ENCODE measurements at places on chromosomes 7 and 10.

DNA sequence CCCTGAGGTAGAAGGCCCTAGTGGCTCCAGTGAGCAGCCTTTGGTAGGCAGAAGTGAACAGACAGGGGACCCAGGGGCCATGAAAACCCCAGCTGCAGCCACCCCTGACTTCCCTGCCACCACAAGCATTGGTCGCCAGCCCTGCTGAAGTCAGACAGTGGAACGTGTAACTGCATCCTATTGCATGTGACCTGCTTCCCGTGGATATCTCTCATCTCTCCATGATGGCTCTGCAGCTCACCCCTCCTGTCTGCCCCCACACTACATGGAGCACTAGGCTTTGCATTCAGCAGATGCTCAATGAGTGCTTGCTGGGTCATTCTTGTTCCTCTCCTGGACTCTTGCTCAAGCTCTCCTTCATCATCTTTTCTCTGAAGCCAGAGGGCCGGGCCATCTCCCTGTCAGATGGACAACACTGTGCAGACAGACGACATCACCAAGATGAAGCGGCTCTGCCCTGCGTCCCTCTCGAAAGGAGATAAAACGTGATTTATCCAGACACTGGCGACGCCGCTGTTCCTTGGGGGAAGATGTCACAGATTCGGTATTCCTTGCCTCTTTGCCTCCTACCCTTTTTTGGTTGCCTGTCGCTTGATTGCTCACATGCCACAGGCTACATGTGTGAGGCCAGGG is 117.5 kb downstream of the SH3PXD2A start:
- DNase-seq = no peak

GRCh38 chr10:122044045-122044661 is 55.2 kb downstream of the TACC2 start:
- peak; percentile 46 for DNase-seq

DNA sequence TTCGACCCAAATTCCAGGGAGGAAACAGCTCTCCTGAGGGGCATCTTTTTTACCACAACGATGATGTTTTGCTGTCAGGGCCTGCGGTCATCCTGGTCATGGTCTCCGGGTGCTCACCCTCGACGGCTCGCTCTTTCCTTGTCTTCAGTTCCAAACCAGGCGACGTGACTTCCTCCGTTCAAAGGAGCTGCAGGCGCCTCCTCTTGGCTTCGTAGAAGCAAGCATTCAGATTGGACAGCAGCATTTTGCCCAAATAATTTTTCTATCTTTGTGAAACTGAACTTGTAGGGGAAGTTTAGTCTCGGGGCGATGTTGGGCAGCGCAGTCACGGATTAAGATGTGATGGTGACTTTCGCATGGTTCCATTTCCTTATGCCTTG is 208.9 kb downstream of the DNAJB6 start:
- DNase-seq = no peak

GRCh38 chr7:47241112-47242065 is 340.5 kb downstream of the TNS3 start:
- DNase-seq = no peak

GRCh38 chr7:39605087-39605486 is 18.3 kb upstream of the RALA start:
- no peak for DNase-seq

DNA sequence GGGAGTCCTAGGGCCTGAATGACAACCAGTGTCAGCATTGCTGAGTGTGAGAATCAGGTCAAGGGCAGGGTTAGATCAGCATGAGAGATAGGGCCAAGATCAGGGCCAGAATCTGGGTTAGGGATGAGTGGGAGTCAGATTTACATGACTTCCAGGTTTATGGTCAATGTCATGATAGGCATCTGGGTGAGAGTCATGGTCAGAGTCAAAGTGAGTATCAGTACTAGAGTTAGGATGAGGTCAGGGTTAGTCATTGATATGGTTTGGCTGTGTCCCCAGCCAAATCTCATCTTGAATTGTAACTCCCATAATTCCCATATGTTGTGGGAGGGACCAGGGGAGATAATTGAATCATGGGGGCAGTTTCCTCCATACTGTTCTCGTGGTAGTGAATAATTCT is 12.3 kb downstream of the MRPS24 start:
- DNase-seq = no peak

GRCh38 chr7:117231047-117231359 is 91.9 kb downstream of the WNT2 start:
- DNase-seq = no peak

GRCh38 chr7:69042138-69042537 is 556.1 kb upstream of the AUTS2 start:
- DNase-seq = no peak

- no peak for DNase-seq
Observed at GRCh38 chr10:84850826-84851225, 522.4 kb downstream of the CCSER2 start.

GRCh38 chr7:40544871-40545303 is 410.1 kb downstream of the SUGCT start:
- no peak for DNase-seq

GRCh38 chr7:92695308-92696261 is 105.4 kb upstream of the FAM133B start:
- peak; percentile 30 for DNase-seq

DNA sequence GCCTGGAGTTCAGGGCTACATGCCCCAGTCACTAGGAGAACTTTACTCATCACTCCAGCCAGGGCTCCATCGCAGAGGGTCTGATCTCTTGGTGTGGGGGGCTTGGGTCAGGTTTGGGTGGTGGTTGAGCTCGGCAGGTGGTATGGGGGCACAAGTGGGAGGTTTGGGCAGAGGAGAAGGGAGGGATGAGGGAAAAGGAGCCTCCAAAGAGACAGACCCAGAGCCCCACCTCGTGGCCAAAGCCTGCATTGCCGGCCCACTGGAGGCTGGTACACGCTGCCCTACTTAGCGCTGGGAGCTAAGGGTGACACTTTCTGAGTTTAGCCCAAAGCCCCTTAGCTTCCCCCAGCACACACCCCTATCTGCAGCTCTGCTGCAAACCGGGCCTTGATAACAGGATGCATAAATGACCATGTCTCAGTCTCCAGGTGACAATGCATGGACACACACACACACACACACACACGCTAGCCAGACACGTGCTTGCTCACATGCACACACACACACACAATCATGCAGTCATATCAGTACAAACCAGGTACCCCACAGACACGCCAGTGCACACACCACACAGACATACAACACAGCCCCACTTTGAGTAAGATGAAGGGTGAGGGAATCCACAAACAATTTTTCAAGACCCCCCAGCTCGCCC is 14.7 kb downstream of the LZTS2 start:
- DNase-seq = no peak

DNA sequence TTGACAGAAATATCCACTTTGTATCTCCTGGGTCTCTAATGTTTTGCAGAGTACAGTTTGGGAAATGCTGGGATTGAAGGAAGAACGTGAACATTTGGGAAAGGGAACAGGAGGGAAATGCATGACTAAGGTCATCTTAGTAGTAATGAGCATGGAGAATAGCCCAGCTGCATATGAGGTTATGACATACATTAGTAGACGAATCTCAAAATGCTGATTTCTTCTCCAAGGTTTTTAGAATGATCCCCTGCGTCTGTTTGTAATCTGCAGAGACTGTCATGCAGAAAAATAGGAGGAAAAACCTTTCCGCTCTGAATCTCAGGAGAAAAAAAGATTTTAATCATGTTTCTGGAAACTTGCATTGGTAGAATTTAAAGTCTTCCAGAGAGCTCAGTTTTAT is 133.6 kb downstream of the PPP1R9A start:
- no peak for DNase-seq

DNA sequence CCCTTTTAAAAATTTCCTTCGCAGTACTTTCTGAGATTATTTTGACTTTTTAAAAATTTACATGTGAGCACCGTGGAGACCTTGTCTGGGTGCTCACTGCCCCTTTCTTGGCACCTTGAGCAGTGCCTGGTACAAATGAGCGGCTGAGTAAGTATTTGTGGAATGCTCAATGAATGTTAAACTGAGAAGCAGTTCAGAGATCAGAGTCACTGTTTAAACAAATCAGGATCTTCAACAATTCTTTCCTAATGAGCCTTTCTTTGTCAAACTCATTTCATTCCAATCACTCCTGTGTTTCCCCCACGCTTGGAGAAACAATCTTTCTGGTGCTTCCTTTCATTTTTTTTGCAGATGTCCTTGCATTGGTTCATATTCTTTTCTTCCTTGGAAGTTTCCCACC is 611.3 kb upstream of the GALNT17 start:
- DNase-seq = no peak

DNA sequence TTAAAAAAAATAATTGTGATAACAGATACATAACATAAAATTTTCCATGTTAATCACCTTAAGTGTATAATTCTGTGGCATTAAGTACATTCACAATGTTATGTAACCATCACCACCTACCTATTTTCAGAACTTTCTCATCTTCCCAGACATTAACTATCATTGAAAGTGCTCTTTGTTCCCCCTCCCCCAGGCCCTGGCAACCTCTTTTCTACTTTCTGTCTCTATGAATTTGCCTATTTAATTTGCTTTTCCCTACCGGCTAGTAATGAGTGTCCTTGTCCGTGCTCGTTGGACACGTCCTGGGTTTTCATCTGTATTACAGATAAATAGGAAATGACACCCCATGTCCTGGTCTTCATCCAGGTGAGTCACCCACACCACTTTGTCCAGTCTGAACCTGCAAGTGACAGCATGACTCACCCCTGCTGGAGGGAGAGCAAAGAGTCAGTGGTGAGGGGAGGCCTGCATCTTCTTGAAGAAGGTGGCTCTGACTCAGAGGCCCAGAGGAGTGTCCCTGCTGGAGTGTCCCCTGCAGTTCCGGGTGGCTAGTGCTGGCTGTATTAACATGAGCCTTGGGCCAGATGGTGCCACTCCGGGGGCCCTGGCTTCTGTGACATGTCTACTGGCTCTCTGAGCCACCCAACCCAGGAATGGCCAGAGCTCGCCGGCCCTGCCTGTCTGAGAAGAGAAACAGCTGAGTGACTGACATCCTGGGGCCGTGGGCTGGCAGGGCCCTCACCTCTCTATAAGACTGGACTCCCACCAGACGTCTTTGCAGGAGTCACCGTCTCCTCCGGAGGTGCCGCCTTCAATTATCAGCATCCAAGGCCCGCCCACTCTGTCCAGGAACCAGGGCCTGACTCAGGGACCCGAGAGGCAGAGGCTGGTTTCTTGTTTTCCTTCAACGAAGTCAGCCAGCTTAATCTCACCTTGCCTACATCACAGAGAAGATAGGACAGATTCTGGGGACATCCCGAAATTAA is 503.2 kb upstream of the MKI67 start:
- no peak for DNase-seq

GRCh38 chr10:78778444-78779338 is 290.1 kb upstream of the ZMIZ1 start:
- DNase-seq = no peak

DNA sequence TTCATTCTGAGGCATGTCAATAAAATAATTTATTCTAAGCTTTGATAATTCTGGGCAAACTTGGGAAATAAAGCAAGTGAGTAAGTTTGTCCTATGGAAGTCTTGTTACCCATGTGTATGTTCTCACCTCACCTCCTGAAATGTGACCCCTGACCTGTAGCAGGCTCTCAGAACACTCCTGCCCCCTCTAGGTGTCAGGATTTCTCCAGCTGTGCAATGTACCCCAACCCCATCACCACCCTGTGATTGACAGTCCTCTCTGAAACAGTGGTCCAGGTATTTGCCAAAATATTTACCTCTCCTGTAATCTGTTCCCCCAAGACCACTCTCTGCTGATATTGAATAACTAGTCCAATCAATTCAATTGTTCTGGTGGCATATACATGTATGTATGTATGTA is 122.6 kb upstream of the PTER start:
- DNase-seq = no peak

DNA sequence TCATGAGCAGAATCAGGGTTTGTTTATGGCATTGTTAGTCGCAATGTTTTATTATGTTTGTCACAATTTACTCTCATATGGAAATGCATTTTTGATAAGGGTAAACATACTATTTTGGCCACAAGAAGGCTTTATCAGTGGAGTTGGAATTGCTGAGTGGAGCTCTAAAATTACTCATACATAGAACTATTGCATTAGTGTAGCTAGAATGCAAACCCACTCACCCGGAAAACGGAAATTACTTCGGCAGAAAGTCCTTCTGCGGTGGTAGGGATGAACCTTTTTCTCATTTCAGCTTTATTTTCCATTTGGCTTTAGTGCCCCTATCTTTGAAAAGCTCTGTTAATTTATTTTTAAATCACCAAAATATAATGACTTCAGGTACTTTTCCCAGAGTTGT is 42.8 kb upstream of the NPY start:
- DNase-seq = no peak

DNA sequence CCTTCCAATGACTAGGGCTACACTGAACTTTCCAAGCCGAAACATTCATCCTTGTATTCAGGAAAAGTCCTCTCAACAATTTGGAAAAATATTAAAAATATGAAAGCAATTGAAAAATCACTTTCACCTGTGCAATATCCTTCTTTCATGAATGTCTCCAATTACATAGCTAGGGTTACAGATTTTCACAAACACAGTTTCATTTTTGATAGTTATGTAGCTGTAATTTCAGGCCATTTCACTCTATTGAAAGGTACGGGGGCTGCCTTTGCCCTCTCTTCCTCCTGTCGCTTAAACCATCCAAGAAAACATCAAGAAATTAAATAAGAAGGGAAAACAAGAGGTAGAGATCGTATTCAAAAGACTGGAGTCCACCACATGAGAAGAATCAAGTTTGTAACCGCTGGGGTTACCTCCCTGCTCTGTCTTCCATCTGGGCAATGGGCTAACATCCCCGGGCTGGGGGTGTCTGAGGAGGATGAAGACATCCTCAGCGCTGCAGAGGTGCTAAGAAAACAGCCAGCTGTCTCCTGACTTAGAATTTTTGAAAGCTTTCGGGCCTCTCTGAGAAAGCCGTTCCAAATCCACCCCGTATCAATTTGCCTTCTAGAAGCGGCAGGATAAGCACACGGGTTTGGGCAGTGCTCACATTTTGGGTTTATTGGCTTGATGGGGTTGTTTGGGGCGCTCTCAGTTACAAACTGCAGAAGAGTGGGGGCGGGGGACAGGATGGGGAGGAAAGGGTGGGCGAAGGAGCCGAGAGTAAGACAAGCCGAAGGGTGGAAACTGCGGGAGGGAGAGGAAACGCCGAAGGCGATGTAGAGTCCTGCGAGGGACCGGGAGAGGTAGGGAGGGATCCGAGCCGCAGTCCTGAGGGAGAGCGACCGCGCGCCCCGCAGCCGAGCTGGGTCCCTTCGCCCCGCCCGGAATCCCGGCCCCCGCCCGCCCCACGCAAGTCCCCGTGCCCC is 24.3 kb upstream of the VAX1 start:
- DNase-seq = no peak

- DNase-seq = no peak
Observed at GRCh38 chr7:28068811-28069216, 111.8 kb downstream of the JAZF1 start.

- DNase-seq = no peak
Observed at GRCh38 chr10:52755297-52756062, 17.1 kb downstream of the MBL2 start.

DNA sequence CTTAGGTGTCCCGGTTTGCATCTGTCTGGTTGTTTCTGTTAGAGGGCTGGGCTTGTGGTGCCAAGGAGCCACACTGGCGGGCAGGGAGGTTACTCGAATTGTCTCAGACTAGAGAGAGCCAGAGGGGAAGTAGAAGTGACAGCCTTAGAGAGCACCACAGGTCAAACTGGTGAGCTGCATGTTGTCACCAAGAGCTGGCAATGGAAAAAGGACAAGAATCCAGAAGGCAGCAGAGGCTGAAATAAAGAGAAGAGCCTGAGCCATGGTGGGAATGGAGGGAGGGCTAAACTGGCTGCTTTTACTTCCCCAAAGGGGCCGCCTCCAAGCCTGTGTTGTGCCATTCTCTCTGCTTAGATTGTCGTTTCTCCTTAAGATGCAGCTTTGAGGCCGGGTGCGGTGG is 31.1 kb upstream of the RHBDD2 start:
- DNase-seq = no peak

Data from SHP77 treated with DMSO at 0.1 percent for 48 hours (cell line).